Type B pancreatic cell (in vitro differentiated cells): ENCODE measurements at places on chromosomes 6 and 20. TPM values are rescaled to one million over a fixed set of nuclear protein-coding genes. Genes with fewer than 3 reads are reported as not detected.
A peak's percentile ranks its signal among the peaks of the same experiment; 100 is the strongest.

Gene KCNB1
- total RNA-seq, result 0.95 and 1.2 TPM in 2 replicates

Gene LTA
- total RNA-seq, result 0.22 TPM in 1 of 2 replicates, not detected in the other

GRCh38 chr6:19734519-19734918, 102.7 kb upstream of the ID4 start:
- no peaks in the 10 kb centered on the region for H3K27me3 ChIP-seq
- H3K4me3 ChIP-seq, result no peak overlapping the region
- DNase-seq, result no peak
- H3K4me1 ChIP-seq, result peaks cover 9% of the 10 kb centered on the region
- no peaks in the 10 kb centered on the region for H3K36me3 ChIP-seq

GRCh38 chr20:63179687-63180568, 36.0 kb downstream of the YTHDF1 start:
- peak overlapping the region; percentile 83 for H3K4me3 ChIP-seq
- H3K36me3 ChIP-seq, result no peaks in the 10 kb centered on the region
- H3K27me3 ChIP-seq, result peaks cover 75% of the 10 kb centered on the region
